CD4-positive, alpha-beta T cell treated with Interleukin-21 for 1 hour (primary cell): ENCODE measurements at places on chromosomes 7 and 10.

GRCh38 chr10:114392112-114392835 lies 12.0 kb downstream of the AFAP1L2 start:
- no peak for DNase-seq

DNA sequence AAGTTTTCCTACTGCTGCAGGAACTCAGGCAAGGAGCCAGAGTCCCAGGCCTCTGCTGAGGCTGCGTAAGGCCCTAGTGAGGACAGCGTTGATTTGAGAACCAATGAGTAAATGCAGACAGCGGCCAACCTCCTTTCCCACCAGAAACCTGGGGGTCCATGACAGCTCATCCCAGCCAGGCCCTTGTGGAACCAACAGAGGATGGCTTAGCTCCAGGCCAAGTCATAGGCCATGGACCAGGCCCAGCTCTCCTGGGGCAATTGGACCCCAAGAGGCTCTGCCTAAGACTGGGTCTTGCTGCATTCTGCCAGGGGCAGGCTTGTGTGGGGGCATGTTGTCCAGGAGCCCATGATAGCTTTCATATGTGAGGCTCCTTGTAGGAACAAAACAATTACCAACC lies 65.4 kb upstream of the PPP1R3C start:
- DNase-seq: no peak

GRCh38 chr7:79459381-79459780 lies 5.9 kb upstream of the MAGI2 start:
- DNase-seq: no peak

DNA sequence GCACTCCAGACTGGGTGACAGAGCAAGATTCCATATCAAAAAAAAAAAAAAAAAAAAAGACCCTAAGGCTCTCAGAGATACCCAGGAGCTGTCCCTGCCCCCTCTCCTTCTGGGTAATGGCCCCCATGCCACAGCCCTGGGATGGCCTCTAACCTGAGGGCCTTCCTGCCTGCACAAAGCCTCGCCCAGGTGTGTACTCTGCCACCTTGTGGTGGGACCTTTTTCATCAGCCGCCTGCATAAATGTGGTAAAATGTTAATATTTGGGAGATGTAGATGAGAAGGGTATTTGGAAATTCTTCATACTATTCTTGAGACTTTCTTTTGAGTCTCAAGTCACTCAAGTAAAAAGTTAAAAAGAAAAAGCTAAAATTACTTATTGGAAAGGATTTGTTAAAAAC lies 46.3 kb upstream of the RNF216 start:
- DNase-seq: peak; percentile 62

DNA sequence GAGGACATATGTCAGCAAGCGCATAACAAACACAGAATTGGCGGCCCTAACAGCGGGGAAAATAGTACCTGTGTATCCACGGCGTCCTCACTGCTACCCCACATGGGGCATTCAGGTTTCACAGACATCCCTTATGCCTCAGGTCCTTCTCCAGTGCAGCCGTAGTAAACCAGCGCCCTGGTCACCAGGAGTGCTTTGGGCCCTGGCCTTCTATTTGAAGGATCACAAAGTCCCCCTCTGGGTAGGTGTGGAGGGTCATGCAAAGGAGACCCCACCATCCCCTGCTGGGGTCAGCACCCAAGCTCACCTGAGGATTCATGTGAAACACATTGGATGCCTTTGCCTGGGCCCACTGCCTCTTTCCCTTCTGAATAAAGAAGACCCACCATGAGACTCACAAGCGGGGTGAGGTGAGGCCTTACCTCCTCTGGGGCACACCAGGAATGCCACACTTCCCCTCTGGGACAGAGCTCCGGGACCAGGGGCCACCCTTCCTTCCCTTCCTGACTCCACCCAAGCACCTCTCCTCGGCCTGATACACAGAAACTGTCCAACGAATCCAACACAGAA lies 18.8 kb downstream of the CLRN3 start:
- DNase-seq: no peak

GRCh38 chr7:116194115-116194514 lies 16.2 kb upstream of the TES start:
- no peak for DNase-seq

DNA sequence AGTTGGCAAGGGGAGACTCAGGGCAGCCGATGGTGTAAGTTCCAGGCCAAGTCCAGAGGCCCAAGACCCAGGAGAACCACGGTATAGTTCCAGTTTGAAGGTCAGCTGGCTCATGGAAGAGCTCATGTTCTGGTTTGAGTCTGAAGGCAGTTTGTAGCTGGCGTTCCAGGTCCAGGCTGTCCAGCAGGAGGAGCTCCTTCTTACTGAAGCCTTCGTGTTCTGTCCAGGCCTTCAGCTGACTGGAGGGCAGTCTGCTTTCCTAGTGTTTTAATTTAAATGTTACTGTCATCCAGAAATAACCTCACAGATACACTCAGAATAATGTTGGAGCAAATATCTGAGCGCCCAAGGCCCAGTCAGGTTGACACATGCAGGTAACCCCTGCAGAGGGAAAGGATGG lies 4.2 kb downstream of the SUN1 start:
- no peak for DNase-seq

DNA sequence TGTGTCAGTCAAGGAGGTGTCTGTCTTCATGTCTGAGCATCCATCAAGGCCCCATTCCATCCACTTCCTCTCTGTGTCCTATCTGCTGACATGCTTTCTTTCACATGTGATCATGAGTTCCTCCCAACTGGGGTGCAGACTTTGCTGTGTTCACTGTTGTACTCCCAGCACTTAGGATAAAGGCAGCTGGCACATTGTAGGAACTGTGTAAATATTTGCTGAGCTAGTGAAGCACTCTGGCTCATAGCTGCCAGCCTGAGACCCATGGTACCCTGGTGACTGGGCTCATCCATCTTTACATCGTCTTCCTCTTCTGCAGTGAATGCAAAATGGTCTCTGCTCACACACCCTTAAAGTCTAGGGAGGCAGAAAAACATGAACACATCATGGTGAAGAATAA lies 242.2 kb upstream of the IGFBP3 start:
- no peak for DNase-seq

GRCh38 chr7:102912742-102913141 lies at the start of gene LRRC17:
Gene LRRC17 (plus strand): TSS chr7:102913000. CDS start chr7:102933914, 20,914 bp downstream.
- DNase-seq: no peak

- no peak for DNase-seq
Observed at GRCh38 chr10:62873866-62874265, 57.7 kb upstream of the EGR2 start.

- DNase-seq: no peak
Observed at GRCh38 chr10:112335111-112335867, 38.6 kb upstream of the ACSL5 start.

- DNase-seq: no peak
Observed at GRCh38 chr7:108650467-108650866, 80.8 kb downstream of the DNAJB9 start.

DNA sequence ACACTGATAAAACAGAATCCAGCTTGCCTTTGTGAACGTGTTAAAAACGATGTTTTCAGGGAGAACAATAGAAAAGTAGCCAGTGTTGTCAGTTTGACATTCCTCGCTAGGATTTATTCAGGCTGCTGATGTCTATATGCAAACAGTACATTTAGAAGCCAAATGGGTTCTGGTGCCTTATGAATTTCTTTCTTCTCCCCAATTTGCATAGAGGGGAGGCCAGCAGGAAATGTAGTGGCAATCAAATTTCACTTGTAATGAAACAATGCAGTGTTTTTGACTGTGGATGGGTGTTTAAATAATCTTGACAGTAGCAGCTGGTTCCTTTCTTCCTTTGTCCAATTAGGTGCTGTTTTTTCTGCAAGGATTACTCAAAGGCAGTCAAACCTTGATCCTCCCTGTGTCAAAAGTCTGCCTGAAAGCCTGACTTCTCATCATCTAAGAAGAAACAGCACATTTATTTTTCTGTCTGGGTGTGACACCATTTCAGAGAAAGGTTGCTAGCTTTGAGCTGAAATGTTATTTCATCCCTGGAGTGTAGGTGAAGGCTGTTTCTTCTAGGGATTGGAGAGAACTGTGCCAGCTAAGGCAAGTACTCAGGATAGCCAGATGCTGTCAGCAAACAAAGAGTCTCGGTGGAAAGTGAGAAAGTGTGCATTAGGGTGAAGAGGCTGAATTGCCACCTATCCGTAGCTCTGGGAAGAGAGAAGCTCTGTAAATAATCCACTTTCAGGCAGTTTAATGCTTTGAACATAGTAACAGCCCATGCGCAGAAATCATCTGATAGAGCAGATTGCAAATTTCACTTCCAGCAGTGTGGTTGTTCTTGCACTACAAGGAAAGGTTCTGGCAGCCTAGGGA lies 36.6 kb upstream of the ZNRF2 start:
- DNase-seq: no peak

- DNase-seq: no peak
Observed at GRCh38 chr7:55171157-55171556, 152.3 kb downstream of the EGFR start.

DNA sequence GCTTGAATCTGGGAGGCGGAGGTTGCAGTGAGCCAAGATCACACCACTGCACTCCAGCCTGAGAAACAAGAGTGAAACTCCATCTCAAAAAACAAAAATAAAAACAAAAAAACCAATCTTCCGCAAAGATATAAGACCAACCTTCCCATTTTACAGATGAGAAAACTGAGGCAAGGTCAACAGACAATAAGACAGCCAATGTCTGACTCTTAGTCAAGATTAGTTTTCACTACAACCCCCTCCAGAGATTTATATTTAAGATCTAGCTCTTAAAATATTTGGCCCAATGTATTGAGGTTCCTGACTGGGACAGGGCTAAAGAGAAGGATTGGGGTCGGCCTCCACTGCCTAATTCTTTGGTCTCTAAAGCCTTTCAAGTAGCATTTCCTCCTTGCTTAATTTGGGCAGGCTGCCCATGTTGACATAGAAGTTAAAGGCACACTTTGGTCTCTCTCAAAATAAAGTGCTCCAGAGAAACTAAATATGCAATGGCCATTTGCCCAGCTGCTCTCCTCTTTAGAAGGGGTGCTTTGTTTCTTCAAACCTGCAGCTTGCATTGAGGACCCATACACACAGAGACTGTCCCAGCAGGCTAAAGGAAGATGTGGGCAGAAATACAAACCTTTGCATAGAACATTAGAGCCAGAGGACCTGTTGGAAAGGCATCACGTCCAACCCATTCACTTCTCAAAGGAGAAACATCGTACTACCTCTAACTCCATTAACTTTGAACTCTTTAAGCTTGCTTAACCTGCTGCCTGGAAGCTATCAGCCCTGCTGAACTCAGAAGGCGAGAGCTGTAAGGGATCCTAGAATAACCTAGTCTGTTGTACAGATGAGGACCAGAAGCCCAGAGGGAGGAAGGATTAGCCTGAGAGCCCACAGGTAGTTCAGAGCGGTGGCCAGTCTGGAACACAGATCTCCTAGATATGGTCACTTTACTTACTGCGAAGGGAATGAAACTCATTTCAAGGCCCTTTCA lies 3.9 kb downstream of the TECTB start:
- no peak for DNase-seq

- DNase-seq: no peak
Observed at GRCh38 chr10:62166331-62167131, 102.1 kb downstream of the RTKN2 start.

GRCh38 chr7:154985230-154985629 lies 17.7 kb downstream of the PAXIP1 start:
- no peak for DNase-seq
